Hepatocyte (in vitro differentiated cells): ENCODE measurements at places on chromosomes 7 and 10. TPM values are rescaled to one million over a fixed set of nuclear protein-coding genes. Genes with fewer than 3 reads are reported as not detected.

The COL1A2 gene
- 1,011 and 1,836 TPM in 2 replicates for total RNA-seq

The CAMK1D gene
- total RNA-seq = 1.8 and 3.5 TPM in 2 replicates

The LIMK1 gene
- total RNA-seq = 23.8 and 24.6 TPM in 2 replicates

The PPP1R17 gene
- not detected in 2 replicates for total RNA-seq

The ANKRD61 gene
- total RNA-seq = not detected in 2 replicates

The SLC25A28 gene
- 15.8 and 23.8 TPM in 2 replicates for total RNA-seq

The PROSER2 gene
- total RNA-seq = 7.2 and 13.3 TPM in 2 replicates

The CEP41 gene
- 5.5 and 11.4 TPM in 2 replicates for total RNA-seq

The SPDYE5 gene
- total RNA-seq = not detected in 2 replicates

The OR9A2 gene
- not detected in 2 replicates for total RNA-seq
